ENCODE measurements at places on chromosomes 11 and 22.
A peak's percentile ranks its signal among the peaks of the same experiment; 100 is the strongest.

DNA sequence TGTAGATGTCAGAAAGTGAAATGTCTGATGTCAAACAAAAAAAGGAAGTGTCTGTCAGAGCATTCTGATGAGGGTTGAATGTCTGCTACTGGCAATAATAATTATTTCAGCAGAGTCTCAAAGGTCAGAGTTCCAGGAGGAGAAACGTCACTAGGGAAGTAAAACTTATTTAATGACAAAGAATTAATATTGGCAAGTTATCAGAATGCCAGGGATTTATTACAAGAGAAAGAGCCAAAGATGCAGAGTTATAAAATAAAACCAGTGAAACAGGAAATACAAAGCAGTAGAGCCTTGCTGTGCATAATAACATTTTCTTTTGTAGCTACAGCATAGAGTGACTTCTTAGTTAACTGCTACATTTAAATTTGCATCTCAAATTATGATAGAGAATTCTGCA is 504.0 kb upstream of the LRRC4C start:
- no peak for DNase-seq

GRCh38 chr11:11937433-11937832 is 71.0 kb downstream of the DKK3 start:
- no peak for DNase-seq

- DNase-seq, result no peak
These were observed 34.9 kb upstream of the DAGLA start for GRCh38 chr11:61645179-61645868.

- DNase-seq, result peak; percentile 4
These were observed 861 bp upstream of the ZNRF3 start for GRCh38 chr22:28882545-28882877.

GRCh38 chr11:129976328-129976727 is 26.3 kb downstream of the PRDM10 start:
- no peak for DNase-seq

DNA sequence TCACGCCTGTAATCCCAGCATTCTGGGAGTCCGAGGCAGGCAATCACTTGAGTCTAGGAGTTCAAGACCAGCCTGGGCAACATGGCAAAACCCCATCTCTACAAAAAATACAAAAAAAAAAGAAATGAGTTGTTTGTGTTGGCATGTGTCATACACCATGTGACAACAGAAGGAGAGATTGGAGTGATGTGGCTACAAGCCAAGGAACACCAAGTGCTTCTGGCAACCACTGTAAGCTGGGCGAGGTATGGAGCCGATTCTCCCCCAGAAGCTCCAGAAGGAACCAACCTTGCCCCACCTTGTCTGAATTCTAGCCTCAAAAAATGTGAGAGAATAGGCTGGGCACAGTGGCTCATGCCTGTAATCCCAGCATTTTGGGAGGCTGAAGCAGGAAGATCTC is 39.1 kb upstream of the SLC35C1 start:
- DNase-seq, result no peak

- DNase-seq, result no peak
These were observed 216.2 kb downstream of the ARHGAP42 start for GRCh38 chr11:100903284-100903683.

GRCh38 chr11:108466405-108466804 is 924 bp downstream of the C11orf65 start:
- peak; percentile 39 for DNase-seq

- DNase-seq, result peak; percentile 92
These were observed 2.0 kb downstream of the SIPA1 start for GRCh38 chr11:65639623-65640482.

- DNase-seq, result no peak
These were observed 50.5 kb downstream of the SCUBE1 start for GRCh38 chr22:43292630-43293018.

DNA sequence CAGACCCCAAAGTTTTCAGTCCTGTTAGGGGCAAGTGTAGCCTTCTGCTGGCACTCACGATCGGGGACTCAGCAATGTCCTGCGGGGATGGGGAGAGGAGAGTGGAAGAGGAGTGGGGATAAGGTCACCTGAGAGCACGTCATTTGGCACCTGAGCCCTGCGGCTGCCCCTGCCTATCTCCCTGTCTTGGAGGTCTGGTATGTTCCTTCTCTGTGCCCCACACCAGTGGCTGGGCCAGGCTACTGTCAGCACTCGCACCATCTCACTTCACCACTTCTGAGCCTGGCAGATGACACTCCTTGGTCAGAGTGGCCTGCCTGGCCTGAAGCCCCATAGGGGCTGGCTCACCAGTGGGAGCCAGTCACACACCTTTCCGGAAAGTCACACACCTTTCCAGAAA is 20.1 kb upstream of the CHADL start:
- DNase-seq, result no peak

DNA sequence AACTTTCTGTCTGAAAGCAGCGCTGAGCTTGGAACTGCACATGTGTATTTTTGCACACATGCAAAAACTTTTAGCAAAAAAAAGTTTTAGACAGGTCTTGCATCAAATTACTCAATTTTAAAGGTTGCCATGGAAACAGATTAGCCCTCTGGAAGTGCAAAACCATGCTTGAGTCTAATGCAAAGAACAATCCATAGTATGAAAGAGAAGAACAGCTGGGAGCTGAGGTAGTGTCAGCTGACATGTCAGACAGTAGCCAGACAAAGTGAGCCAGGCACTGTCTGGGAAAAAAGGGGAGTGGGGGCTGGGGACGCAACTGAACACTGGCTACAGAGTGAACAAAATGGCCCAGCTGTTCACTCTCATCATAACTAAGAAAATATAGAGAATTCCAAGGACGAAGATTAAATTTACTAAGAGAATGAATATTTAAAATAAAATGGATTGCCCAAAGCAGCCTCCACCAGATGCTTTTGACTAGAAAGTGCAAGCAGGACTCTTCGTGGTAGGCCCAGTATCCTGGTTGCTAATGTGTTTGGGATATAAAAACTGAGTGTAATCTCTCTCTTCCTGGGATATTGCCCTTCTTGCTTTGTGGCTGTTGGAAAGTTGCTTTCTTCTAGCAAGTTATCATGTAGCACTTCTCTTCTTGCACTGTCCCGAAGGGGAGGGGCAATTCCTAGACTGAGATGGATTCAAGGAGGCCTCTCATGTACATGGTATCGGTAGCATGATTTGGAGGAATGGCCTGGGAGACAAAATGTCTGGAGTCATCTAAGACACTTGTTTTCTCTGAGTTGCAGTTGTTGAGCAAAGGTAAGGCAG is 434.1 kb upstream of the FAT3 start:
- no peak for DNase-seq

GRCh38 chr22:48926136-48926535 is 901.5 kb downstream of the BRD1 start:
- DNase-seq, result no peak

- DNase-seq, result no peak
These were observed 7.9 kb upstream of the MACROD1 start for GRCh38 chr11:64173616-64174355.

- DNase-seq, result no peak
These were observed 23.8 kb downstream of the FADS2 start for GRCh38 chr11:61851900-61852295.
